GM23248 (cell line): ENCODE measurements at places on chromosomes 3 and 15. TPM values are rescaled to one million over a fixed set of nuclear protein-coding genes. Genes with fewer than 3 reads are reported as not detected.

Gene IL17RE
- 0.51 and 5.5 TPM in 2 replicates for total RNA-seq

Gene C3orf62
- total RNA-seq = 0.25 and 2.9 TPM in 2 replicates

Gene OXTR
- 269 and 340 TPM in 2 replicates for total RNA-seq

Gene IMPG2
- 0.11 TPM in 1 of 2 replicates, not detected in the other for total RNA-seq

Gene GOLGA6B
- total RNA-seq = not detected in 2 replicates

Gene FANCD2OS
- total RNA-seq = not detected in 2 replicates

Gene ERICH6
- not detected in 2 replicates for total RNA-seq

Gene RLBP1
- not detected in 2 replicates for total RNA-seq

Gene TMCO5A
- total RNA-seq = not detected in 2 replicates

Gene DCBLD2
- 151 and 203 TPM in 2 replicates for total RNA-seq

Gene STAC
- total RNA-seq = 10.9 and 16.3 TPM in 2 replicates

Gene LMAN1L
- total RNA-seq = not detected in 2 replicates

Gene ZNF80
- total RNA-seq = not detected in 2 replicates

Gene SPTBN5
- 0.11 and 0.25 TPM in 2 replicates for total RNA-seq

Gene FAM81A
- 0.32 and 0.51 TPM in 2 replicates for total RNA-seq

Gene TM4SF4
- total RNA-seq = 0.97 TPM in 1 of 2 replicates, not detected in the other

Gene CRBN
- 48.8 and 69.6 TPM in 2 replicates for total RNA-seq

Gene STRC
- under 0.01 TPM in 1 of 2 replicates, not detected in the other for total RNA-seq
